ENCODE measurements at places on chromosomes 7 and 10.
A peak's percentile ranks its signal among the peaks of the same experiment; 100 is the strongest.

DNA sequence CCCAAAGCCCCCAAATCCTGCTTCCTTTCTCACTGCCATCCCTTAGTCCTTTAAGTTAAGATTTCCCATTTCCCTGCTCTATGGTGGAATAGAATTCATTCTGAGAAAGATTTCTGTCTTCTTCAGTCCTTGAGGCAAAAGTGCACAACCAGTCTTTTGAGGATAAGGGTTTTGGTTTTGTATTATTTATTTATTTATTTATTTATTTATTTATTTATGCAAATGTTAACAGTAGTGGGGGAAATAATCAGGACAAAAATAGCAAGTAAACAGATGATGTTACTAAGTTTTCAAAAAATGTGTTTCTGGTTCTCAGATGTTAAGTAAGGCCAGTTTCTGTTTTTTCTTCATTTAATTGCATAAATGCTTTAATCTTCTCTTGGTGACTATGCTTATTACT, 84.2 kb downstream of the GLCCI1 start:
- DNase-seq = no peak

- DNase-seq = no peak
These were observed 72.5 kb downstream of the MICALL2 start for GRCh38 chr7:1386623-1387220.

DNA sequence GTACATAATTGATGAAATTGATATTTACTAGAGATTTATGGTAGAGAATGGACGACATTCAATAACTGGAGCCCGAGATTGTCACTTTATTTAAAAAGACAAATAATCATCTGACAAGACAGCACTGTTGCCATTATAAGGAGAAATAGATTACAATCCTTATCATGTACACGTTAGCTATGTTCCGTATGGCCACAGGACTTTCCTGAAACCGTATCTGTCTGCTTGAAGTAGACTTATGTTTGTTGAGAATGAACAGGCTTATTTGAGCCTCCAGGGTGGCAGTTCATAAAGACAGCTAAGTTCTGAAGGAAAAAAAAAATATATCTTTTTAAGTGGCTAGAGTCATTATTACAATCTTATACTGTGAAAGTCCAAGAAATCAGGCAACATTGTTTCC, 317.2 kb downstream of the BICC1 start:
- DNase-seq = no peak

DNA sequence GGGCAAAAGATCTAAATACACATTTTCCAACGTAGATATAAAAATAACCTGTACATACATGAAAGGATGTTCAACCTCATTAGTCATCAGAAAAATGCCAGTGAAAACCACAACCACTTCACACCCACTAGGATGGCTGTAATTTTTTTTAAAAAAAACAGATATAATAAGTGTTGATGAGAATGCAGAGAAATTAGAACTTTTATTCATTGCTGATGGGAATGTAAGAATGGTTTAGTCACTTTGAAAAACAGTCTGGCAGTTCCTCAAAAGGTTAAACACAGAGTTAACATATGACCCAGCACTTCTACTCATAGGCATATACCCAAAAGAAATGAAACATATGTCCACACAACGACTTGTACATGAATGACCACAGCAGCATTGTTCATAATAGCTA, 32.3 kb upstream of the PRKCQ start:
- DNase-seq = no peak

DNA sequence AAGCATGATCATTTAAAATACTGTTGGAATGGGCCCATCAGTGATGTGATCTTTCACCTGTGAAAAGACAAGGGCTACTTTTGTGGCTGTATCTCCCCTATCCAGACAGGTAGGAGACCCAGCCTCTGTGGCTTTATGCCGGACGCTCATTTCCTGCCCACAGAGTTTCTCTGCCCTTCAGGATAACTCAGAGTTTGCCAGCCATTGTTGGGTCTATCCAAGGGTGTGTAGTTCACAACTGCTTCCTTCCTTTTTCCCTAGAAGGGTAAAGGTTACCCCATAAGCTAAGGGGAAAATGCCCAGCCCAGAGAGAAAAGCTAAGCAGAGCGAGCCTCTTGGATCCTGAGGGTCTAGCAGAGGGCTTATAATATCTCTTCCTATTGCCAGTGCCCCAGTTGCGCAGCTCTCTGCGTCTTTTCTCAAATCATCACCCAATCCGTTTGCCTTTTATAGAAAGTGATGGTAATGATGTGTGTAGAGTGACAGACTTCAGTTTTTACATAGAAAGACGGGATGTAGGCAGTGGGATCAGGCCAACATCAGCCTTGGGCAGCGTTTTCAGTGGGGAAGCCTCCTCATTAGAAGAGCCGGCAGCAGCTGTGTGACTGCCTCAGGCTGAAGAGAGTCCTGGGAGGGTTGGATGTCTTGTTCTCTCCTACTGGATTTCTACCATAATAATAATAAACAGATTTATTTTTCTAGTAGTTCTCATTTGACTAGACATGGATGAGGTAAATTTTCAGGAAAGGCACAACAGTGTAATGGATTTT, 80.5 kb downstream of the MET start:
- DNase-seq = no peak

GRCh38 chr10:72727130-72727529, 35.2 kb downstream of the MCU start:
- no peak for DNase-seq

DNA sequence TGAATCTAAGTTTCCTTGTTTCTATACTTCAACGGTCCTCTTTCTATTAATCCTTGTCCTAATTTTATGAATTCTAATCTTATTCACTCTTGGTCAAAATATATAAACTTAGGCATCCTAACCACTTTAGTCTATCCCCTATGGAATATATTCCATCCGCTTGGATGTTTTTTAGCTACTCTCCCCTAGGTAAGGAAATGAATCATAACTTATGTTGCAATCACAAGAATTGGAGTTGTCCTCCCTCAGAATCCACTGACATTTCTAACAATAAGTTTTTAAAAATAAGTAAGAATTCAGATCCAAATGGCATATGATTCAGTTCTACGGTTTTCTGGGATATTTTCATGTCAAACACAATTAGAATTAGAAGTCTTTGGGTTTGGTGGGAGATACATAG, 1081.6 kb downstream of the SORCS1 start:
- no peak for DNase-seq

- peak; percentile 94 for DNase-seq
These were observed 103.9 kb downstream of the PPP1R9A start for GRCh38 chr7:95011146-95011928.

- no peak for DNase-seq
These were observed 27.1 kb downstream of the CD36 start for GRCh38 chr7:80665526-80665925.

GRCh38 chr10:4033341-4033896, 248.4 kb upstream of the KLF6 start:
- no peak for DNase-seq

DNA sequence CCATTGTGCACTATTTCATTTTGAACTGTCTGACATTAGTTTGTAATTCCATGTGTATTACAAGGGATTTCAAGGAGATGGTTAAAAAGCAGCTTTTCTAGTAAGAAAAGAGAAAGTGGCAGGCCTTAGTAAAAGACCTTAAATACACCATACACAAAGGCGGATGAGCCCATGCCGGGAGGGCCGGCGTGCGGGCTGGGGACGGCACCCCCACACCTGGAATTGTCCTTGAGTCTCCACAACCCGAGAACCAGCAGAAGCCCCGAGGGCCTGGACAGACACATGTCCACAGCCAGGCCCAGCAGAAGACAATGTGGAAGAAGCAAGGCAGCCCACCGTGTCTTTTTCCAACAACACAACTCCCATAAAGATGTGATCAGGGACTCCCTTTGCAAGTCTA, 123.7 kb upstream of the TCERG1L start:
- DNase-seq = no peak

GRCh38 chr7:149459540-149460452, 1.1 kb downstream of the ZNF777 start:
- DNase-seq = peak; percentile 36

DNA sequence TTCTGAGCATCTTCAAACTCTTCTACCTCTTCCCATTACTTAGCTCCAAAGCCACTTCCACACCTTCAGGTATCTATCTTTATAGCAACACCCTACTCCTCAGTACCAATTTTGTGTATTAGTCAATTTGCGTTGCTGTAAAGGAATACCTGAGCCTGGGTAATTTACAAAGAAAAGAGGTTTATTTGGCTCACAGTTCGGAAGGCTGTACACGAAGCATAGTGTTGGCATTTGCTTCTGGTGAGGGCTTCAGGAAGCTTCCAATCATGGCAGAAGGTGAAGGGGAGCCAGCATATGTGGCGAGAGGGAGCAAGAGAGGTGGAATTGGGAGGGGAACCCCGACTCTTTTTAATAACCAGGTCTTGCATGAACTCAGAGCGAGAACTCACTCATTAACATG, 17.6 kb upstream of the CRYGN start:
- DNase-seq = no peak

DNA sequence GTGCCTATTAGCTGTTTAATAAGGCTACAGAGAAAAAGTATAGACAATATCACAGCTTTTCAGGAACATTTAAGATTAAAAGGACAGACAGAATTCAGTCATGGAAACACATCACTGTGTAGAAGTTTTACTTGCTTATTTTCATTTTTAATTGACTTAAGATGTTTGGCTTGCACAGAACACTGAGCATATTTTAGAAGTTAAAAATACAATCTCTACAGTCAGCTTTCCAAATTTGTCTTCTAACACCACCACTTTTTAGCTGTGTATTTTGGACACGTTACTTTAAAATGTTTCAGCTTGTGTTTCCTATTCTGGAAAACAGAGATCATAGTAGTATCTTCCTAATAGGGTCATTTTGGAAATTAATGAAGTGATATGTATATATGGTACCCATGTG, 11.8 kb downstream of the CFAP69 start:
- no peak for DNase-seq

DNA sequence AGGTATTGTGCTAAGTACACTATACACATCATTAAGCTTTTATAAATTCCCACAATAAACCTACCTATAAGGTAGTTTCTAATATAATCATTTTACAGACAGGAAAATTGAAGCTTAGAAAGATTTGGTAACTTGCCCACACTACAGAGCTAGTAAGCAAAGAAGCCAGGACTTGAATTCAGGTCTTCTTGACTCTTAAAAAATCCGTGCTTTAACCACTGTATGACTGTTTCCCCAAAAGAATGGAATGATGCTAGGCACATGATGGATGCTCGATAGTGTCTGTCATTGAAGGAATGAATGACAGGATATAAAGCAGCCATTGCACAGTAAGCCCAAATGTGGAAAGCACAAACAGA, 26.6 kb downstream of the ZNF800 start:
- no peak for DNase-seq

DNA sequence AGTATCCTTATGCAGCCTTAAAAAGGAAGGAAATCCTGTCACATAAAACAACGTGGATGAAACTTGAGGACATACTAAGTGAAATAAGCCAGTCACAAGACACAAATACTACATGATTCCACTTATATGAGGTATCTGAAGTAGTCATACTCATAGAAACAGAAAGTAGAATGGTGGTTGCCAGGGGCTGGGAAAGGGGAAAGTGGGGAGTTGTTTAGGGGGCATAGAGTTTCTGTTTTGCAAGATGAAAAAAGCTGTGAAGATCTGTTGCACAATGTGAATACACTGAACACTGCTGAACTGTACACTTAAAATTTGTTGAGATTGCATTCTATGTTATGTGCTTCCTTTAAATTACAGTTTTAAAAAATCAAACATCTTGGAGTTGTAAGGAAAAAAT, 2.9 kb downstream of the NUP205 start:
- DNase-seq = no peak

- no peak for DNase-seq
These were observed 368.1 kb downstream of the MDFIC start for GRCh38 chr7:115289971-115290370.

- peak; percentile 78 for DNase-seq
These were observed 29.8 kb downstream of the MTURN start for GRCh38 chr7:30164567-30164966.

DNA sequence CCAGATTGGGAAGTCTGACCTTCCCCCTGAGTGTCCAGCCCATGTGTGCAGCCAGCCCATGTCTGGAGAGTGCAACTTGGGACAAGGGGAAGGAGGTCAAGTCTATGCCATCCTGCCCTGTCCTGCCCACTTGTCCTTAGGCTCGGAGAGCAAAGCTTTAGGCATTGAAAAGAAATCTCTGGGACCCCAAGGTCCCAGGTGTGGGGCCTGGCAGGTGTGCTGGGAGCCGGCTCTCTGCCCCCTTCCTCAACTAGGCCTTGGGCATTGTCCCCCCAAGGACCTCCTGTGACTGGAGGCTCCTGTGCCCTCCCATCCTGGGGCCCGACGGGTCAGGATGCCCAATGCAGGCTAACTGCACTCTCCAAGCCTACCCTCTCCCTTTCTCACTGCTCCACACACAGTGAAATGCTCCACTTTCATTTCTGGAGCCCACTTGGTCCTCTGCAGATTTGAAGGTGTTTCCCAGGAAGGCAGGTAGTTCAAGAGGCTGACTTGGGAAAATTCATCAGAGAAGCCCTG, 124.7 kb downstream of the PTPN20 start:
- DNase-seq = no peak

DNA sequence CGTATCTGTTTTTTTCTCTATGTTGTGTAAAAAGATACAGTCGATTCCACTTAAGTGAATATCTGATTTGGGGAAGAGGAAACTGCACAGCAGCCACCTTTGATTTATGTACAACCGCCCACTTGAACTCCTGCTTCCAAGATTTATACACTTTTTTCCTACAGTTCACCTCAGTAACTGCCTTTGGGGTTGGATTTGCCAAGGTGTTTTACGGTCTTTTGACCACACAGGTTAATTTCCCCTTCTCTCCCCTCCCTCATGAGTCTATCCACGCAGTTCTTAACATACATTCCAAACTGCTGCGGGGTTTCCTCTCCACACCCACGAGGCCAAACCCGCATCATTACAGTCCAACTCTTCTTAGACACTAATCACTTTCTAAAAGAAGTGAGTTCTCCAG, 277.0 kb downstream of the USP6NL start:
- no peak for DNase-seq

GRCh38 chr10:904403-904802, 27.1 kb downstream of the LARP4B start:
- no peak for DNase-seq

DNA sequence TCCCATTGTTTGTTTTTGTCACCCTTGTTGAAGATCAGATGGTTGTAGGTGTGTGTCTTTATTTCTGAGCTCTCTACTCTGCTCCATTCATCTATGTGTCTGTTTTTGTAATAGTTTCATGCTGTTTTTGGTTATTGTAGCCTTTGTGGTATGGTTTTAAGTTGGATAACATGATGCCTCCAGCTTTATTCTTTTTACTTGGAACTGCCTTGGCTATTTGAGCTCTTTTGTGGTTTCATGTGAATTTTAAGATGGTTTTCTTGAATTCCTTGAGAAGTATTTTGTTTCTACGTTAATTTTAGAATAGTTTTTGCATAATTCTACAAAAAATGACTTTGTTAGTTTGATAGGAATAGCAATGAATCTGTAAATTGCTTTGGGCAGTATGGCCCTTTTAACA, 170.0 kb upstream of the IGFBP3 start:
- no peak for DNase-seq

DNA sequence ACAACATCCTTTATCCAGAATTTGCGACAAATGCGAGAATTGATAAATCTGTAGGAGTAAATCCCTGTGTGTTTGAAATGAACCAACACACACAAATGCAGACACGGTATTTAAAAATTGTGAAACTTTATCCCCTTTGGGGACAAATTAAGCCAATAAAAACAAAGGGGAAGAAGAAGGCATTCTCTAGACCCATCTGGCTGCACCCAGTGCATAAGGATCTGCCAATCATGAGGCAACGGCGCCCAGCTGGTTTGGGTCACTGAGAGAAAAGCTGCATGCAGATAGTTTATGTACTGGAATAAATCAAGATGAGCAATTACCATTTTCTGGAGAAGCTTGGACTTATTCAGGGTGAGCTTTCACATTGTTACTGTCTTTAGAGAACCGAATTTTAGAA, 45.7 kb downstream of the VAX1 start:
- DNase-seq = no peak
